SIG-M5 (cell line): ENCODE measurements at places on chromosomes 13 and 19.

GRCh38 chr19:6963937-6964336 is 57.3 kb downstream of the MBD3L2B start:
- no peak for DNase-seq

DNA sequence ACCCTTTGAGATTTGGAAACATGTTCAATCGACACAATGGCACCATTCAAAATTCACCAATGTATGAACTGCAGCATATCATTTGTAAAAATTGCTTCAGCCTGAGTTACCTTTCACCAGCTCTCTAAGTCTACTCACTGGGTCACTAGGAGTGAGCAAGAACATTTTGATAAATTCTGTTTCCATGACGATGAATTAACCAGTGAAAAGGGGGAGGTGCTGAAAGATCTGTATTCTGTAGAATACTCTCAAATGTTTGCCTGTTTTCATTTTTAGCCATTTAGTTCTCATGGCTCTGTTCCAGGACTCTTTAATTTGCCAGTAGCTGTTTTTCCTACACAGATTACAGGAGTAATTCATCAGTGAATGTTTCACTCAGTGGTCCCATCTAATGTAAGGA is 883.4 kb downstream of the DIAPH3 start:
- DNase-seq: no peak

DNA sequence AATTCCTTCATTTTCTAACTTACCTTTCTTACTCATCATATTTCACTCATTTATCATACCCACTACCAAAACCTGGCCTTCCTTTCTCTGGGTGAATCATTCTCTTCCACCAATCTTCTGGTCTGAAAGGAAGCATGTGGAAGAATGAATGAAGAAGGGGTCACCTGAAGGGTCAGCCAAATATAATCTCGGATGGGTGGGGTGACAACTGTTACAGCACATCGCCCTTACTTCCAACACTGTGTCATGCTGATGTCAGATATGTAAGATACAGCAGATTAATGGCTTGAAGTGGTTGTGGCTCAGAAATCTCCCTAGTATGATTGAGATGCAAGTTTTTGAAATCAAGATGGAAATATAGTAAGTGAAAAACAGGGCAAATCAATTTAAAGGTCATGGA is 401.7 kb upstream of the HTR2A start:
- no peak for DNase-seq

DNA sequence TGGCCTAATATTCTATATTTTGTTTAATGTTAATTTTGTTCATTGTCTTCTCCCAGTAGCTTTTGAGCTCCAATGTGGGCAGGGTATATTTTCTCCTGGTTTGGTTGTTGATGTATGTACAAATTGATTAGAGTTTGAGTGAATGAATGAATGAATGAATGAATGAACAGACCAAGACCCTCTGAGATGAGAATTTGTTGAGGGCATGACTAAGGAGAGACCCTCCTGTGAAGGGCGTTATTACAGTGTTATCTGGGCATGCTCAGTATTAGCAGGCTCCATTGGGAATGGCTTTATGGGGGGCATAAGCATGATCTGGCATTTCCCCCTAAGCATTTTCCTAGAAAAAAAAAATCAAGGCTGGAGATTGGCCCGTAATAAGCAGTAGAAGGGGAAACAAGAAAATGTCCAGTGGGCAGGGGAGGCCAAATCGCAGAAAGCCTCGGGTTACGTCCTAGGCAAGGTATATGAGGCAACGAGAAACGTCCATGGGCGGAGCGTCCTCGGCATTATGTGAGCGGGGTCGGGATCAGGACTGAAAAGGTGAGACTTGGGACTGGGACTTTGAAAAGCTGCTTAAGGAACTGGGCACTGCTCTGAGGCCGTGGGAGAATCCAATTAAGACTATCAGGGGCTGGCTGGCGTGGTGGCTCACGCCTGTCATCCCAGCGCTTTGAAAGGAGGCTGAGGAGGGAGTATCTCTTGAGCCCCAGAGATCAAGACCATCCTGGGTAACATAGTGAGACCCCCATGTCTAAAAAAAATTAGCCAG is 904 bp upstream of the ARHGAP33 start:
- no peak for DNase-seq

DNA sequence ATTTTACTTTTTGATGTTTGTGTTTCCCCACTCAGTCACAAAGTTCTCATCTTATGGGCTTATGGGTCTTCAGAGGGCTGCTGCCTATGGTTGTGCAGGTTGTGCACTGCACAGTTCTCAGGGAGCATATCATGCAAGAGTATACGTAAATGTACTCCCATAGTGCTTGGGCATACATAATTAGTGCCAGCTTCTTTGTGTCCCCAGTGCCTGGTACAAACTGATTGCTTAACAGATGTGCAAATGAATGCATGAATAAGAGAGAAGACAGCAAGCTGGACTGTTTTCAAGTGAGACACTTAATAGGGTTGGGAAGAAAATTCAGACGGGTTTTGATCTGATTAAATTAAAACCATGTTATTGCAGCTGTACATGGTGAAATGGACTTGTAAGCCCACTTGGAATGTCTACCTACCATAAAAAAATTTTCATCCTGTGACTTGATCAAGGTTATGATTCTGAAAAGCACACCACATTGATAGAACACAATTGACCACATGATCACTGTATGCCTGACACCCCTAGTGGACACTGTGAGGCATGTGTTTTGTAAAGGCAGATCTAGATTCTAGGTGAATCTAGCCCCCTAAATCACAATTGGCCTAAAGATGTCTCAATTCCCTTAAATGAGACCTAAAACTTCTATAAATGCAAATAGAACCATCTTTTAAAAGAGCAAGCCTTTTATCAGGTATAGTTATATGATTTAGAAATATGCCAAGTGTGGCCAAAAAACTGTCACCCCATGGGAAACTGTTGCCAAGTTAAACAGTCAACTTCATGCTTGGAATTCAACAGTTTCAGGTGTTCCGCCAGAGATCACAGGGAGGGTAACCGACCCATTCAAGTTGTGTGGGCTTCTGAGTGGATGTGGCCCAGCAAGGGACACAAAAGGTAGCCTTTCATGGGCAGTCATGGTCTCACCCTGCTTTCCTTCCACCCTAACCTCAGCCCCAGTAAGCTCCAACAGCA is 27.9 kb downstream of the FAM124A start:
- no peak for DNase-seq

- no peak for DNase-seq
Measured at GRCh38 chr13:42946927-42947326, 45.1 kb downstream of the EPSTI1 start.

DNA sequence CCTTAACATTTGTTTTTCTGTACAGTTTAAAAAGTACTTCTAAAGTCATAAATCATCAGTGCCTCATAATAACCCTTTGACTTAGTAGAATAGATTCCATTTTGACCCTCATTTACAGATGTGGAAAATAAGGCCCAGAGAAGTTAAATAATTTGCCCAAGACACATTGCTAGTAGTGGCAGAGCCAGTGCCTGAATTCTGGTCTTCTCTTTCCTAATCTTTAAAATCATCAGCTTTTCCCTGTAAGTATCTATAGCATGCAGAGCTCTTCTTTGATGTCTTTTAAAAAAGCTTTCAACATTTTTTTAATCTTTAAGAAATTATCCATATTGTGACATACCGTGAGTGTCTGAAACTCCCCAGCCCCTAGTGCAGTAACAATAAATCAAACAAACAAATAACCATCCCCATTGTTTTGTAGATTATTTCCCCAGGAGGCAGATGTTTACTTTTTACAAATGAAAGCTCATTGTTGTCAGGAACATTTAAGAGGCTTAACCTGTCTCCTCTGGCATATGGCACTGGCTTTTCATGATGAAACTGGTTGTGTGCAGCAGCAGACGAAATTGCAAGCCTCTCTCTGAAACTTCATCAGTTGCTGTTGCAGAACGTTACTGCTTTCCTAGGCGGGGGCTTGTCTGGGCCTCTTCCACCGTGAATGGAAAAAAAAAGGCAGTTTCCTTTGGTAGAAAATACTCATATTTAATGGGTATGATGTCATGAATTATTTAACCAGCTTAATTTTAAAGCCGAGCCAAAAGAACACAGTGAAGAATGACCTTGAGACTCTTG is 31.7 kb upstream of the PCDH8 start:
- DNase-seq: no peak

DNA sequence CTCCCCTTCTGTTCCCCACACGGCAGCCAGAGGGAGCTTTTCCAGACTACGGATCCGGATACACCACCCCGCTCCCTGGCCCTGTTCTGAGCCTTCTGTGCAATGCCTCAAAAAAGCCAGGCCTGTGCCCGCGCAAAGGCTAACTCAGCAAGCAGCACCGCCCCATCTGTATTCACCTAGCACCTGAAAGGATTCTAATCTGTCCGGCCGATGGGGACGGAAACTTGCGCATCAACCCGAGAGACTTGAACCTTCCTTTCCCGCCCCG is 589 bp downstream of the ZBTB45 start:
- DNase-seq: no peak
